CD4-positive, alpha-beta T cell (primary cell): ENCODE measurements at places on chromosomes 1 and 21. TPM values are rescaled to one million over a fixed set of nuclear protein-coding genes. Genes with fewer than 3 reads are reported as not detected.
A peak's percentile ranks its signal among the peaks of the same experiment; 100 is the strongest.

CYP4A22 gene
- not detected for total RNA-seq

ATP6V1G3 gene
- total RNA-seq, result not detected

HES3 gene
- total RNA-seq, result not detected

LCK gene
- total RNA-seq, result 187 TPM

GRCh38 chr1:159854116-159854692 is 8.3 kb downstream of the VSIG8 start:
- no peaks in the 10 kb centered on the region for H3K27me3 ChIP-seq
- no peaks in the 10 kb centered on the region for H3K36me3 ChIP-seq
- no peak for DNase-seq
- peak overlapping the region; percentile 70 for H3K4me3 ChIP-seq

DNA sequence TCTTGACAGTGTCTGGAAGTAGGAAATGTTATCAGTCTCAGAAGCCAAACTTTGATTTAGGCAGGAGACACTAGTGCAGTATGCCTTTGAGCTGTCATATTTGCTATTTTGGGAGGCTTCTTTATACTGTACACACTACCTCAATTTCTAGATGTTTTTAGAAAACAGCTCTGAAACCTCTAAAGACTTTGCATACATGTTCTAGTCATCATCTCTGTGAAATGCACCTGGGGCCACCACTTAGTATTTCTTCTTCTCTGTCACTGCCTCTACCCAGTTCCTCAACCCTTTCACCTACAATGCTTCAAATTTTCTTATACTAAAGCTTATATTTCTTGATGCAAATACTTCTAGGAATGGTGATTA is 29.1 kb upstream of the PLA2G4A start:
- DNase-seq, result no peak
- no peaks in the 10 kb centered on the region for H3K36me3 ChIP-seq
- no peaks in the 10 kb centered on the region for H3K27me3 ChIP-seq
- no peak overlapping the region for H3K4me3 ChIP-seq
- H3K27ac ChIP-seq, result no peak overlapping the region

GRCh38 chr1:192811006-192811405 is 2.2 kb downstream of the RGS2 start:
- H3K4me1 ChIP-seq, result peaks cover 13% of the 10 kb centered on the region
- peaks cover 11% of the 10 kb centered on the region for H3K36me3 ChIP-seq
- no peak overlapping the region for H3K27ac ChIP-seq

GRCh38 chr1:94456736-94457135 is 38.5 kb downstream of the ABCD3 start:
- no peaks in the 10 kb centered on the region for H3K27me3 ChIP-seq
- H3K36me3 ChIP-seq, result peaks cover 15% of the 10 kb centered on the region
- no peaks in the 10 kb centered on the region for H3K4me1 ChIP-seq
- H3K4me3 ChIP-seq, result no peak overlapping the region

GRCh38 chr1:31937300-31938183 is 626 bp downstream of the PTP4A2 start:
- peaks cover 75% of the 10 kb centered on the region for H3K4me1 ChIP-seq
- no peaks in the 10 kb centered on the region for H3K27me3 ChIP-seq
- H3K27ac ChIP-seq, result peak overlapping the region; percentile 86

- H3K4me1 ChIP-seq, result no peaks in the 10 kb centered on the region
- no peak overlapping the region for H3K4me3 ChIP-seq
- no peak for DNase-seq
- no peaks in the 10 kb centered on the region for H3K36me3 ChIP-seq
- no peak overlapping the region for H3K27ac ChIP-seq
These were observed 137.7 kb downstream of the SETD4 start for GRCh38 chr21:35922618-35923017.

- H3K27ac ChIP-seq, result no peak overlapping the region
- H3K27me3 ChIP-seq, result no peaks in the 10 kb centered on the region
- no peak overlapping the region for H3K4me3 ChIP-seq
- no peak for DNase-seq
These were observed 37.9 kb upstream of the MPZL1 start for GRCh38 chr1:167683641-167684502.

GRCh38 chr1:56688522-56689026 is 43.5 kb downstream of the PRKAA2 start:
- no peak overlapping the region for H3K4me3 ChIP-seq
- no peaks in the 10 kb centered on the region for H3K4me1 ChIP-seq
- H3K36me3 ChIP-seq, result no peaks in the 10 kb centered on the region

DNA sequence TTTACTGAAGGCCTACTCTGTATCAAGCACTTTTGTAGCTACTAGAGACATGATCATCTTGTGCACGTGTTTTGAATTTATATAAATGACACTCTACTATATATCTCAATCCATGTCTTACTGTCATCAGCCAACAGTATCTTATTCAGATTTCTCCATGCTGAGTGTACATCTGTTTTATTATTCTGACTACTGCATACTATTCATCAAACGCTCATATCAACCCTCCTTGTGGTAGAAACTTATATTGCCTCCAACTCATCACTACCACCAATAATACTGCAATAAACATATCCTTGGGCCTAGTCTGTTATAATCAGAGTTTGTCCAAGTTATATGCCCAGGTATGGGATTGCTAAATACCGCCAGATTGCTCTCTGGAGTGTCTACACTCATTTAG is 81.6 kb upstream of the IRF2BP2 start:
- H3K27me3 ChIP-seq, result no peaks in the 10 kb centered on the region
- H3K4me1 ChIP-seq, result no peaks in the 10 kb centered on the region
- H3K27ac ChIP-seq, result no peak overlapping the region
- no peaks in the 10 kb centered on the region for H3K36me3 ChIP-seq
- H3K4me3 ChIP-seq, result no peak overlapping the region
